MV-4-11 (cell line): ENCODE measurements at places on chromosomes 2 and 18.
A peak's percentile ranks its signal among the peaks of the same experiment; 100 is the strongest.

DNA sequence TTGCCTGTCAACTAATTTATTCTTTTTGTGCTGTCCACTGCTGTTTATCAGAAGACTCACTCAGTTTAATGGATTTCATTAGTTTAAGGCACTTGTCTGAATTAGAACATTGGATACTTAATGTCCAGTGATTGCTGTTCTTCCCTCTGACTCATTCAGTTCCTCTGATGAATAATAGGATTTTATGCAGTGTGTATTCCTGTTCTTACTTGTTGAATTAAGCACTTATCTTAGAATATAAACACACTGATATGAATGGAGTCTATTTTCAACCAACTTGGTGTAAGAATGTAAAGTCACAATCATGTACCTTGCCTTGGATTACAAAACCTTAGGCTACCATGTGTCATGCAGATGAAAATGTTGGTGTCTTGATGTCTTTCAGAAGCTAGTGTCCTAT is 87.0 kb upstream of the PROKR1 start:
- no peak for DNase-seq

DNA sequence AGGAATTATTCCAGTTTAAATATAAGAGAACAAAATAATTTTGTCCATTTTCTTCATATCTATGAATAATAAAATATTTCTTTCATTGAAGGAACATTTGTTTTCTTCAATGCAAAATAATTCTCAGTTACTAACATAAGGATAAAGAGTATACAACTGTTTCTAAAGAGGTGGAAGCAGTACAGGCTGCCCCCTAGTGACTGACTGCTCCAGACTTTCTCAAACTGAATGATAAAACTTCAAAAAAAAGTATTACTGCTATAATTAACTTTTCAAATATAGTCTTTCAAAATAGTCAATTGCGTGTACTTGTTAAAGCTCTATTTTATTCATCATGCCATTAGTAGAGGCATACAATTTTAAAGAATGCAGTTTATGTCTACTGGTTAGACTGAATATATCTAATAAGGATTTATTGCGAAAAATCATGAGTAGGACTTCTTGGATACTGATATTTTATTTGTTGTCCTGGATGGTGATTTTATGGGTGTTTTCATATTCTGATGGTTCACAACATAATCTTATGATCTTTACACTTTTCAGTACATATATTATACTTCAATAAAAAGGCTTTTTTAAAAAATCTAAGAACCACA is 100.1 kb downstream of the WDPCP start:
- peak; percentile 16 for DNase-seq

DNA sequence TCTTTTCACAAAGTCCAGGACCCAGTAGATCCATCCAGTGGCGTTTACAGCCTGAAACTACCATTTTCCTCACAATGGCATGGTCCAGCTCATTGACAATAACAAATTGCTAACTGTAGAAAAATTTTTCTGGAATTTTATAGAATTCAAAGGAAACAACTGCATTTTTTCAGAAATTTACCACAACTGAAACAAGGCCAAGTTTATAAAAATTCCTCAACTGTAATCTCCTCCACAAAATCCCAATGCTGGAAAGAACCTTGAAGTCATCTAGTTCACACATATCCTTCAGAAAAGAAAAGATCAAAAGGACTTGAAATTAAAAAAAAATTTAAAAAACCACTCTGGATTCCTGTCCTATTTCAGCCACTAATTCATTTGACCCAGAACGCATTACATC is 226.0 kb upstream of the CTAGE1 start:
- no peak for DNase-seq

GRCh38 chr2:30820381-30821055 is 13.3 kb upstream of the CAPN13 start:
- DNase-seq, result no peak

DNA sequence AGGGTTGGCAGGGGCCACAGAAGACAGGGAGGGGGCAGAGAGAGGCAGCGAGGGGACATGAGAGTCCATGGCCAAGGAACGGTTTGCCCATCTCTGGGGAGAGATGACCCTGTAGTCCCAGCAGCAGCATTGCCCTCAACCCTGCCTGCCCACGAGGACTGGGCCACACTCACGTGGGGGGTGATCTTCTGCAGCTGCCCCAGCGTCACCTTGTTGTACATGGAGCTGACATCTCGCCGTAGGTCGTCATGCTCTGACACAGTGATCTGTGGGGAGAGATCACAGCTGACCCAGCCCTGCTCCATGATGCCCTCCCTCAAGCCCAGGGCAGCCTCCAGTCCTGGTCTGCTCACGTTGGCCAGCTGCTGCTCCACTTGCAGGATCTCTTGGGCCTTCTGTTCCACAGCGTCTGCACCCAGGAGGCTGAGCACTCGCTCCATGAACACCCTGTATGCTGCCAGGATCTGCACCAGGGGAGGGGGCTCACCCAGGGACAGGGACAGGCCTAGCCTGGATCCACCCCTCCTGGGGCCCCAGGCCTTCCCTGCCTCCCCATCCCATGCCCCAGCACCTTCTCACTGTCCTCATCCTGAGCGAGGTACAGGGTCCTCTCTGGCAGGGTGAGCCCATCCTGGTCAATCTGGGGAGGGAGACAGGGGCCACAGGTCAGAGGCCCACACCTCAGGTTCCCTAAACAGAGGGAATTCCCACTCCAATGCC is 2.8 kb downstream of the ECEL1 start:
- no peak for DNase-seq

GRCh38 chr2:109216332-109216731 is 87.3 kb downstream of the SH3RF3 start:
- DNase-seq, result peak; percentile 21

GRCh38 chr2:86543793-86544192 is 19.4 kb downstream of the CHMP3 start:
- no peak for DNase-seq

GRCh38 chr18:78939105-78939504 is 40.5 kb upstream of the SALL3 start:
- peak; percentile 67 for DNase-seq

DNA sequence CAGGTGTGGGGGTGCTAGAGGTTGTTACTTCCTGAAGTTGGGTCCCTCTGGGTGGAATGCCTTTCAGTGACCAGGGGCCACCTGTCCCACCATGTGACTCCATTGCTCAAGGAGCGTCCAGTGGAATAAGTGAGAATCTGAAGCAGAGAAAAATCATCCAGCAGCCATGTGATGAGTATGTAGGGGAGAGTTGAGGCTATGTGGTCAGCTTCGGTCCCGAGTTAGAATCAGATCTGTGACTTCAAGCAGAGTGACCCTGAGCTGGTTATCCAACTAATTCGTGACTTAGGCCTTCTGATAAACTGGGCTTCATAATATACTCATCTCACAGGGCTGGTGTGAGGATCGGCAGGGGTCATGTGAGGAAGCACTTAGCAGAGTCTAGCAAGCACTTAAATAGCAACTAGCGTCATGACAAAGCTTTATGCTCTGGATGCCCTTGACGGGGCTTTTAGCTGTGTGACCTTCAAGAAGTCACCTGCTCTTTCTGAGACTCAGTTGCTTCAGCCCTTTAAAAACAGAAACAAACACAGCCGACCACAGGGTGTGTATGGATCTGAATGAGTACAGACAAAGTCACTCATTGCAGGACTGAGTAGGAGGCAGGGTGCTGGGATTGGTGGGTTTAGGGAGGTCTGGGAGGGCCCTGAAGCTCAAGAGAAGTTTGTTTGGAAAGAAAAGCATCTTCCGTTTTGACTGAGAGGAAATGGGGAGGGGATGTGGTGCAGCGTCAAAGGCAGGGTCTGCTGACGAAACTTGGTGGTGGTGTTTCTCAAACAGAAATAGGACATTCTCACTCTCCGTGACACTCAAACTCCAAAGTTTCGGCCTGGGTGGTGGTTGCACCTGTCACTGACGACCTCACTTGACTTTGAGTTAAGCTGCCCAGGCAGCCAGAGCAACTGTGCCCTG is 264.0 kb upstream of the CXCR4 start:
- DNase-seq, result peak; percentile 94

DNA sequence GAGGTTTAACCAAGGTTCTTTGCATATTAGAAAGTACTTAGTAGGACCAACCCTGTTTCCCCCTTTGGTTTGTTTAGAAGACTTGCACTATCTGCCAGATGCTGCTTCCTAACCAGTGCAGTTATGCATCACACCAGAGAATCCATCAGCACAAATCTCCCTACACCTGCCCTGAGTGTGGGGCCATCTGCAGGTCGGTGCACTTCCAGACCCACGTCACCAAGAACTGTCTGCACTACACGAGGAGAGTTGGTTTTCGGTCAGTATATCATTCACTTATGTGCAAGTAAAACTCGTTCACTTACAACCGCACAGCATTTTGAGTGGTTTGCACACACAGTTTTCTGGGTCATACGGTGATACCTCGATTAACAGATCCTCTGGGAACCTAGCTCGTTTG is 69.7 kb downstream of the ZNF532 start:
- DNase-seq, result no peak
